ENCODE measurements at places on chromosomes 3 and 15.

- DNase-seq: no peak
Measured at GRCh38 chr15:82304778-82305090, 42.1 kb downstream of the SAXO2 start.

DNA sequence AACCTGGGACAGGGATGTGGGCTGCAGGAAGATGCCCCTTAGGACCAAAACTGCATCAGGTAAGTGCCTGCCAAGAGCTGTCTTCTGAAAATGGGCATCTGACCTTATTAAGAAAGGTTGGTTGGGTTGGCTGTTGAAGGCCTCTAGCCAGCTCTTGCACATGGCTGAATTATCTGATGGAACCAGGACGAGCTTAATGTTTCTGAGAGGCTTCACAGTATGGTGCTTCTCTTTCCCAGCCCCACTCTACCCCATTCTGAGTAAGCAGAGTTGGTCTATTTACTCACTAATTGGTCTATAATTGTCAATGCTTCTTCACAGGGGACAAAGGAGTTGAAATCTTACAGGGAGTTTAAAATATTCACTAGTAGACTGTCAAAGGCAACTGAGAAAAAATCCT lies 48.4 kb downstream of the DTWD1 start:
- DNase-seq: no peak

DNA sequence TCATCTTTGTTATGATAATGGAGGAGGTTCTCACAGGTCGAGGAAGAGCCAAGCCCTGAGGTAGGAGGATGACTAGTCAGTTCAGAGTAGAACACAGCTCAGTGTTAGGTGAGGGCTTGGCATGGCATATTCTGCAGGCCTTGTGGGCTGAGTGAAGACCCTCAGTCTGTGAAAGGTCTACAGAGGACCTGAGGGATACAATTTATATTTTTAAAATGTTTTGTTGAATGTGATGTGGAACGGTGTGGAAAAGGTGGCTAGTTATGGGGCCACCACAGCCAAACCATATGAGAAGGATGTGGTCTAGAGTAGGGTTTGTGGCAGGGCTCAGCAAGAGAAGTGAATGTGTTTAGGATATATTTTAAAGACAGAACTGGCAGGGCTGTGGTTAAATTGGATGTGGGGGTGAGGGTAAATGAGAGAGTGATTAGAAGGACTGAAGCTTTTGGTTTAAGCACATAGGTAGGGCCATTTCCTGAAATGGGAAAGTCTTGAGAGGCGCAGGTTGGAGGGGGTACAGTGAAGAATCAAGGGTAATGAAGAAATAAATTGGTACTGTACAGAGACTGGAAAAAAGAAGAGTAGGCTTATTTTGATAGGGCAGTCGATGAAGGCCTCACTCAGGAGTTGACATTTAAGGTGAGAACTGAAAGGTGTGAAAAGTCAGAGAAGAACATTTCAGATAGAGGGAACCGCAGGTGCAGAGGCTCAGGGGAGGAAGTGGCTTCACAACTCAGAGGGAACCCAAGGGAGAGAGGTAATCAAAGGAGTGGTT lies 60.5 kb downstream of the SPTSSB start:
- no peak for DNase-seq

GRCh38 chr3:174000675-174001074 lies 603.1 kb downstream of the NLGN1 start:
- DNase-seq: no peak

GRCh38 chr15:64324165-64324877 lies 31.7 kb downstream of the CSNK1G1 start:
- DNase-seq: no peak

Data from H54 (cell line).